ENCODE measurements at places on chromosomes 4 and X.

- DNase-seq = no peak
Observed at GRCh38 chr4:116880625-116881024, 204.8 kb downstream of the TRAM1L1 start.

DNA sequence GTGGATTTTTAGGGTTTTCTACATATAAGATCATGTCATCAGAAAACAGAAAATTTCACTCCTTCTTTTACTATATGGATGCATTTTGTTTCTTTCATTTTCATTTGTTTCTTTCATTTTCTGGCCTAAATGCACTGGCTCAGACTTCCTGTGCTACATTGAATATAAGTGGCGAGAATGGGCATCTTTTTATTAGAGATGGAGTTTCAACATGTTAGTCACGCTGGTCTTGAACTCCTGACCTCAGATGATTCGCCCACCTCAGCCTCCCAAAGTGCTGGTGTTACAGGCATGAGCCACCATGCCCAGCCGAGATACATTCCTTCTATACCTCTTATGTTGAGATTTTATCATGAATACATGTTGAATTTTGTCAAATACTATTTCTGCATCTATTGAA is 61.8 kb downstream of the BRWD3 start:
- no peak for DNase-seq

GRCh38 chr4:68375667-68376559 is 26.0 kb upstream of the YTHDC1 start:
- DNase-seq = peak; percentile 57

DNA sequence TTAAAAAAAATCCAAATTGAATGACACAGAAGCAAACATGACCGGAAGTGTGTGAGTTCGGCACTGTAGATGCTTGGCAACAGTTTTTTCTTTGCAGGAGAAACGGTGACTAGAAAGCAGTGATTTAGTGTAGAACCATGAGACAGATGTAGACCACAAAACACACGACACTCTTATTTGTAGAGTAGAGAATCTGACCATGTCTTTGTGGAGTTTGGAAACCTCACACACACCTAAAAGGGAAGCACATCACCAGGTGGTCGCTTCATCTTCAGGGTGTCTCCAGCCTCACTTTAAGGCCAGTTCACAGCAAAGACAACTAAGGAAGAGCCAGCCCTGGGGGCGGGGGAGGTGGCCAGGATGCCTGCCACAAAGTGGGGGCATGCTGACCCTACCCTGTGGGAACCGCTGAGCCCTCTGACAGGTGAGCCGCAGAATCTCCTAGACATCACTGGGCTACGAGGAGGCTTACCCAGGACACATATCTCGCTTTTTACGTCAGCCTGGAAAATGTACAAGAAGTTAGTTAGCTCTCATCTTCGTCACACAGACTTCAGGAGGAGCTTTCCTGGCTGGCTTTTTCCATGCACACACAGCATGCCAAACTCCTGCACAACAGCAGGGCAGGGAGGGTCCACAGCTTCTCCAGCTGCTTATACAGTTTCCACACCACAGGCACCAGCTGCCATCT is 64.4 kb upstream of the PDLIM3 start:
- no peak for DNase-seq

DNA sequence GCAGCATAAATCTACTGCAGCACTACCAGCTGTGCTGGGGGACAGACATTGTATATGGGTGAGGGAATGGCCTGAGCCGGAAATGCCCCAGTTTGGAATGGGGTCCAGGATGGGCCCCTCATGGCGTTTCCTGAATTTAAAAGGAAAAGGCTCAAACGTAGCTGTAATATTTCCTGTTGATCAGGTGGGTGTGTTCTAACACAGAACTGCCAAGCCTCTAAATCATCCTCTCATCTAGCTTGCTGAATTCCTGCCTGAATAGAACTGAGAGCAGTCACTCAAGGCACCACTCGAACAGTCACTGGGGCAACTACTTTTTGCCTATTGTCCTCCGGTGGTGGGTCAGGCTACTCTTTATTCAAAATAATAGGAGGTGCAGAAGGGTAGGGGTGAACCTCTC is 28.7 kb downstream of the ADH6 start:
- DNase-seq = no peak

GRCh38 chr4:143882892-143883291 is 22.5 kb downstream of the GYPE start:
- DNase-seq = no peak

DNA sequence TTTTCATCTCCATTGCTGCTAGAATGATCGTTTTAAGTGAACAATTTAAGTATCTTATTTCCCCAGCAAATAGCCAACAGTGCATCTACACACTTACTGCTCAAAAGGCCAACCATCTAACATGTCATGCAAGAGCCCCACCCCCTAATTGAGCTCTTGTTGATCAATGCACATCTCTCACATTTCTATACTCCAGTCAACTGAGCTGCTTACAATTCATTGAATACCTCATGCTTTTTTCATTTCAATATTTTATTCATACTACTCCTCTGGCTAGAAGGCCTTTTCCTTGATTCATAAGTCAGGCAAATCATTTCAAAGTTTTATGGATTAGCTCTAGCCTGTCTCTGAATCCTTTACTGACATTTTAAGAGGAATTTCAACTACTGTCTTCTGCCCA is 79.0 kb upstream of the WDR17 start:
- no peak for DNase-seq

GRCh38 chr4:169215656-169216055 is 55.1 kb downstream of the SH3RF1 start:
- DNase-seq = no peak

DNA sequence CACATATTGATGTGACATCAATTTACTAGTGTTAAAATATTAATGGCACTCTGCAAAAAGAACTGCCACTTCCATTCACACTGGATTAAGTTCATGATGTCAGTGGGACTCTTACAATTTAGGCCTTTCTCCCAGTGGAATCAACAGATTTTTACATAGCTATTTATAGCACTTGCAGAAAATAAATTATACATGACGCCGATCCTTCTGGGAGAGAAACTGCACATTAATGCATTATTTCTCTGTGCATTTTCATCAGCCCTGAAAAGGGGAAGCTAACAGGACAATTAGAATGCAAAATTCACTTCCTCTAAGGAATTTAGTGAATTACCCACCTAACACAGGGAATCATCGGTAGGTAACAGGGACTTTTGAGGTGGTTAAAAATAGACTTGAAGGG is 15.7 kb downstream of the LGI2 start:
- no peak for DNase-seq

- no peak for DNase-seq
Observed at GRCh38 chrX:38117485-38117884, 103.2 kb downstream of the SRPX start.

GRCh38 chrX:20361081-20361889 is 94.6 kb upstream of the RPS6KA3 start:
- DNase-seq = no peak

- no peak for DNase-seq
Observed at GRCh38 chr4:125991398-125991797, 676.6 kb downstream of the FAT4 start.

DNA sequence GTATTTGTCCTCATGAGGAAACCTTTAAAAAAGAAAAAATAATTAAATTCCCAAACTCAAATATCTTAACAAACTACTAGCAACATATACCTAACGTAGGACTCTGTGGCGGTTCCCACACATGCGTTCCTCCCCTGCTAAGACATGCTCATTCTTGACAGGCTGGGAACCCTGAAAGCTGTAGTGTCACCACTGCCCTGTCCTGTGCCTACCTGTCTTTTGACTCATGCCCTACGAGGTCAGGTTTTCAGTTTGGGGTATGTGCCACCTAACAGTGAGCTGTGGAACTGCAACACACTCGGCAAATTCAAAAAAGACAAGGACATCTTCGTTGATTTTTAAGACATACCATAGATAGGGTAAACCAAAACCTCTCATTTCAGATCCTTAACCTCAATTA is 17.8 kb downstream of the IDS start:
- DNase-seq = no peak

DNA sequence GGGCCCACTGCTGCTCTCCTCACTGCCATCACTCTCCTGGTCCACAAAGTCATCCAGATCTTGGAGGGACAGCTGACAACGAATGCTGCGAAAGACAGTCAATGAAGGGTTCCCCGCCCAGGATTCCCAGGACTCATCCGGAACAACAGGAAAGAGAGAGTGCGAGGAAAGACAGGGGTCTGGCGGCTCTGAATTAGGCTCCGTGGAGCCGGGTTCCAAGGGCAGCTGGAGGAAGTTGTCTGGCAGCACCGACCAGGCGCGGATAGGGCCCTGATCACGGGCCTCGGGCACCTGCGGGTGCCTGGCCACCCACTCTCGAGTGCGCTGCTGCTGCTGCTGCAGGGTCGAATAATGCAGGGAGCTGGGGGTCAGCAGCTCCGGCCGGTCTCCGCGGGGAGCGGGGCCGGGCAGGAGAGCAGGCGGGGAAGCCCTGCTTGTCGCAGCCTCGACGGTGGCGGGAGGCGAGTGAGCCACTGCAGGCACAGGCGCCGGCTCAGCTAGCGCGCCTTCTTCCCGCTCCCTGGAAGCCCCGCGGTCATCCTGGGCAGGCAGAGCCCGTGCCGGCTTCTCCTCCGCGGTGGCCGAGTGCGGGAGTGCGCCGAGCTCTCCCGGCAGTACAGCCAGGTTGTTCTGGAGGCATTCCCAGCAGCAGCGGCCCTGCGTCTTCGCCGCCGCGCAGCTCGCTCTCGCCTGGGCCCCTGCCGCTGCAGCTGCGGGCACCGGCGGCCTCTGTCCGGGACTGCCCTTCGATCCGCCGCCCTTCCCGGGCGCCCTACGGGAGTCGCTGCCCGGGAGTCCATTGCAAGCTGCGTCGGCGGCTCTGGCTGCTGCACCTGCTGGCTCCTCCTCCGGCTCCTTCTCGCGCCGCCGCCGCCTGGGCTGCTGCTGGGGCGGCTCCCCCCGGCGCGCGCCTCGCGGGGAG is 1.1 kb downstream of the SOWAHB start:
- no peak for DNase-seq

GRCh38 chr4:1658146-1658545 is 26.0 kb downstream of the FAM53A start:
- DNase-seq = no peak

GRCh38 chrX:15745179-15745578 is 7.1 kb downstream of the CA5B start:
- DNase-seq = no peak

DNA sequence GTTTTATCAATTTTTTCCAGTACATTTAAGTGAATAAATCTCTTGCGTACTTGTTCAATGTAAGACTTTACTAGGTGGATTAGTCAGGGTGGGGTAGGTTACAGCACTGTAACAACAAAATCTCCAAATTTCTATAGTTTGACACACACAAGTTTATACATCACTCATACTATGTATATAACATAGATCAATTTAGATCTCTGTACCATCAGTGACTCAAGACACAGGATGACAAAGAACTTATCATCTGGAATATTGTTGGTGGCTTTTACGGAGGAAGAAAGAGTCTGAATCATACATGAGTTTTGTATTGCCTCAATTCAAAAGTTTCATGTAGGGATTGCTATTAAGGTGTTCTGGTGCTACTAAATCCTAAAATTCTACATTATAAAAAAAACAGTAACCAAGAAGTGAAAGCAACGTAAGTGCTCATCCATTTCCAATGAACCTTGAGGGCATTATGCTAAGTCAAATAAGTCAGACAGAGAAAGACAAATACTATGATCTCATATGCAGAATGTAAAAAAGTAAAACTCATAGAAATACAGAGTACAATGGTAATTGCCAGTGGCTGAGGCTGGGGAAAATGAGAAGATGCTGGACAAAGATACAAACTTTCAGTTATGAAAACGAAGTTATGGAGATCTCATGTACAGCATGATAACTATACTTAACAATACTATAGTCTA is 98.0 kb upstream of the DKK2 start:
- no peak for DNase-seq

DNA sequence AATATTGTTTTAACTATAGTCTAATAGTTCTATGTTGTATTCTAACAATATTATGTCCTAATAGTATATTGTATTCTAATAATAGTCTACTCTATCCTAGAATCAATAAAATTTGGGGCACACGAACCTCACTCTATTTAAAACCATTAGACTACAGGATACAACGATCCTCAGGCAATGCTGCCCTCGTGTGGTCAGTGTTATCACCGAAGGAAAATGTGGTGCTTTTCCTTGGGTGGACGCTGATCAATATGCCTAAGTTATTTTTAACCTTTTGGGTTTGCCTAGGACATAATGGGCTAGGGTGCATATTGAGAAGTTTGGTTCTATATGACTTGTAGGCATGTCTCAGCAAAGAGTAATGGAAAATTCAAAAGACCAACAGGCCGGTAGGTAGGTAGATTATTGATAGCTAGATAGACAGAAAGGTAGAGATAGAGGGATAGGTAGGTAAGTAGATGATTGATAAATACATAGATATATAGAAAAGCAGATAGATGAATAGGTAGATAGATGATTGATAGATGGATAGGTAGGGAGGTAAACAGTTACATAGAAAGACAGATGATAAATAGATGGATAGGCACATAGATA is 75.1 kb downstream of the PRKX start:
- DNase-seq = peak; percentile 2

GRCh38 chr4:87974856-87975462 is 555 bp upstream of the SPP1 start:
- DNase-seq = no peak

DNA sequence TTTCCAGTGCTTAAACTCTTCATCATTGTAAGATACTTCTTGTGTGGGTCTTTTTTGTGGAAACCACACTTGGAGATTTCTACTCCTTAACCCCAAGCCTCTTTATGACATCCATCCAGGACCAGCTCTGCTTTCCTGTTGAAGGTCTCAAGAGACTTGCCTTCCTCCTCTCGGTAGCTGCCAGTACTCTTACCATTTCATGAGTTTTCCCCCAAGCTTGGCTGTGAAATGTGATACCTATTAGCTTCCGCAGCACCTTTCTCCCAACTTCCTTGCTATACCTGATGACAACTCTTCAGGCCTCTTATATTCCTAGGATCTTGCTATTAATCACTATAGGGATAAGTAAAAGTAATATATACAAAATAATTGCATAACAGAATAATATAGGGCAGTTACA is 1.9 kb upstream of the DCK start:
- DNase-seq = no peak

GRCh38 chr4:185283723-185284122 is 74.3 kb downstream of the SNX25 start:
- DNase-seq = no peak

DNA sequence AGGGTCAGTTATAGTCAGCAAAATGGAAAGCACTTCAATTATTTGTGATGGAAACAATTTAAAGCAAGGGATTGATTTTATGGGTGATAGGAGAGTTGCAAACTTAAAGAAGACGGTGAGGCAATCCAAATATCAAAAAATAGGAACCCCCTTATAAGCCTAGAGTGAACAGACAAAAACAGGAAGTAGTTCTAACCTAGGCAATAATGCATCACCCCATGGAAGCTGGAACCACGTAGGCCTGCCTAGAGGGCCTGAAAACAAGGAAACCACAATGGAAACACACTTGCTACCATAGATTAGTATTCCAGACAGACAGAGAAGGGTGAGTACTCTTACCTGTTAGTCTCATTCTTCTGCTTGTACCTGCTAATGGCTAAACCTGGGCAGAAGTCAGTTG is 13.5 kb upstream of the GK2 start:
- DNase-seq = no peak

DNA sequence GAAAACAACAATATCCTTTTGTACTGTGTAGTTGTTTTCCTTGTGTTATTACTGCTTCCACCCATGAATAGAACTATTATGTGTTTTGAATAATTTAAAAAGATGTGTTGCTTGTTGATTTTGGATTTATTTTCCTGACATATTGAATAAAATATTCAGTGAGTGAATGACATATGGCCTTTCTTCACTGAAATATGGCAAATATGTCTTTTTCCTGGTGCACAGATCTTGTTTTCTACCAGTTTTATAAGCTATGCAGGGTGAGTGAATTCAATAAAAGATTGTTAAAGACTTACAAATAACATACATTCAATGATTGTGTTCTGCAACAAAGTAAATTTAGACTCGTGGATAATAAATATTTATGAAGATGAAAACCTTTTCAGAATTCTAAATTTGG is 1216.3 kb upstream of the ADGRL3 start:
- no peak for DNase-seq
